ENCODE measurements at places on chromosomes 16 and 17.

GRCh38 chr17:44793885-44794842, 35.4 kb downstream of the ADAM11 start:
- DNase-seq, result peak; percentile 30

DNA sequence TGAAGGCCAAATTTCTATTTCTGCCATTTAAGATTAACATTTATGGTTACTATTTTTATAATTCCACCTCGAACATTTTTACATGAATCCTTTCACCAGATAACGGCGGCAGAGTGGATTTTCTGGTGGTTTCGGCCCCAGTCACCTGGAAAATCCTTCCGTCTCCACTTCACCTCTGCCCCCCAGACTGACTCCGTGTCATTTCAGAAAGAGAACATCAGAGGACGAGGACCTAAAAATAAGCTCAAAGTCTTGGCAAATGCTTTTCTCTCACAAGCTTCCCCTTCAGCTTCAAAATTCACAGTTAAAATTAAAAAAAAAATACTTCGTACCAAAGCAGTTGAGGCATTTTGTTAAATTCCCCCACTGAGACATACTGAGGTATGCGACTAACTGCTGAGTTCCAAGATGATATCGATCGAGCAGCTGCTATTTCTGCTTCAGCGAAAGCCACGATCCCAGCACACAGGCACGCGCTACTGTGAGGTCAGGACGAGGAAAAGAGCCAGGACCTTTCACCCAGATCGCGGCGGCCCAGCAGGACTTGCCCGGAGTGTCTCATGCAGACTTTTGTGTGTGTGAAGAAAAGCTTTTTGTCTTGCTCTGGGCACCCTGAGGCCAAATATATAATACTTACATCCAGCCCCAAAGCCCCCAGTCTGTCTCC, 36.8 kb downstream of the ASPA start:
- DNase-seq, result no peak

DNA sequence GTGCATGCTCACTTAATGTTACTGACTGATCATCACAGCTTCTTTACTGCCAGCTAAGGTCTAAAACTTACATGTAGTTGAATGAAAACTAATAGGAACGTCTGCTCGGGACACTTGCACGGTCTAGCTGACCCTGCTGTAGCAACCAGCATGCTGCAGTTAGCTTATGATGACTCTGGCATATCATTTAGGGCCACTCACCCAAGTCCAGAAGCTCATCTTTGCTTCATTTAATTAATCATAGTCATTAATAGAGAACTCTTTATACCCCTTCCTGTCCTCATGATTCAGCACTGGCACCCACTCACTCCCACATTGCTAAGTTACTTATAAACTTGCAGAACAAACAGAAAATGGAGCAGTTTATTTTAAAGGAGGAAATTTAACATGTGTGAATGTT, 136.3 kb downstream of the NLK start:
- DNase-seq, result no peak

DNA sequence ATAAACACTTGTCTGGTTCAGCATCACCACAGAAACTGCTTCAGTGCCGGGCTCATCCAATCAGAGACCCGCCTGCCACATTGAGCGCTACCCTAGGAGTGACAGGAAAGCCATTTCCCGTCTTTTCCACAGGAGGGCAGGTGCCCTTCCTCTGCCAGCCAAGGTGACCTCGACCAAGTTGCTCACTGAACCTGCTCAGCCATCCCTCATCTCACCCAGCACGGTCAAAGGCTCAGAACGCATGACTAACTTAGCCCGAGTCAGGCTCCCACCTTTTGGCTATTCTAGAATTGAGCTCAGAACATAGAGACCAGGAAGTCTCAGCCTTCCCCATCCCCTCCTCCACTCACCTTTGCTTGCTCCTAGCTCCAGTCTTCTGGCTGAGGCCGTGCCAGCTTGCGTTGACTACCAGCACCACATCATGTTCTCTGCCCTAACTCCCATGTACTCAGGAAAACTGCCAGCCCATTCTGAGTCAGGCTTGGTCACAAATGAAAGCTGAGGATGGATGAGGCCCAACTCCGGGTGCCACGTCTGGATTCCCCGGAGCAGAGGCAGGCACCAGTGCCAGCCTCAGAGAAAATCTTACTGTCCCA, 15.6 kb downstream of the MRPS23 start:
- DNase-seq, result no peak

- no peak for DNase-seq
Observed at GRCh38 chr17:46751425-46751824, 67.1 kb downstream of the WNT3 start.

DNA sequence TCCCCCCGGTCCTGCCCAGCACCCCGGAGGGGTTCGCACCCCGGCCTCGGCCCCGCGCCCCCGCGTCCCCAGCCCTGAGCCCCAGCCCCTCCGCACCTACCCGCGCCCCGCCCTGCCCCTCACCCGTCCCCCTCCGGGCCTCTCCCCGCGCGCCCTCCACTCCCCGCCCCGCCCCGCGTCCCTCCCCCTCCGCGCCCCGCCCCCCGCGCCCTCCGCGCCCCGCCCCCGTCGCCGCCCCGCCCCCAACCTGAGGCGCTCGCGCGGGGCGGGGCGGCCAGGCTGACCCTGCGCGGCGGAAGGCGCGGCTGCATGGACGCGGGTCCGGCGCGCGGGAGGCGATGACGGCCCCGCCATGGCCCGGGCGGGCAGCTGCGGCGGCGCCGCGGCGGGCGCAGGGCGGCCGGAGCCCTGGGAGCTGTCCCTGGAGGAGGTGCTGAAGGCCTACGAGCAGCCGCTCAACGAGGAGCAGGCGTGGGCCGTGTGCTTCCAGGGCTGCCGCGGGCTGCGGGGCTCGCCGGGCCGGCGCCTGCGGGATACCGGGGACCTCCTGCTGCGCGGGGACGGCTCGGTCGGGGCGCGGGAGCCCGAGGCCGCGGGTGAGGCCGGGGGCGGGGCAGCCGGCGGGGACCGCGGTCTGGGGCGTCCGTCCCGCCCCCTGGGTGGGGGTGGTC, at the start of gene SPIRE2:
Gene SPIRE2 (plus strand): TSS at position 277 of the 671 bp plus-strand sequence. CDS start 76 bp downstream, at position 353.
- peak; percentile 75 for DNase-seq

- no peak for DNase-seq
Observed at GRCh38 chr17:73157521-73157890, 7.3 kb upstream of the SSTR2 start.

DNA sequence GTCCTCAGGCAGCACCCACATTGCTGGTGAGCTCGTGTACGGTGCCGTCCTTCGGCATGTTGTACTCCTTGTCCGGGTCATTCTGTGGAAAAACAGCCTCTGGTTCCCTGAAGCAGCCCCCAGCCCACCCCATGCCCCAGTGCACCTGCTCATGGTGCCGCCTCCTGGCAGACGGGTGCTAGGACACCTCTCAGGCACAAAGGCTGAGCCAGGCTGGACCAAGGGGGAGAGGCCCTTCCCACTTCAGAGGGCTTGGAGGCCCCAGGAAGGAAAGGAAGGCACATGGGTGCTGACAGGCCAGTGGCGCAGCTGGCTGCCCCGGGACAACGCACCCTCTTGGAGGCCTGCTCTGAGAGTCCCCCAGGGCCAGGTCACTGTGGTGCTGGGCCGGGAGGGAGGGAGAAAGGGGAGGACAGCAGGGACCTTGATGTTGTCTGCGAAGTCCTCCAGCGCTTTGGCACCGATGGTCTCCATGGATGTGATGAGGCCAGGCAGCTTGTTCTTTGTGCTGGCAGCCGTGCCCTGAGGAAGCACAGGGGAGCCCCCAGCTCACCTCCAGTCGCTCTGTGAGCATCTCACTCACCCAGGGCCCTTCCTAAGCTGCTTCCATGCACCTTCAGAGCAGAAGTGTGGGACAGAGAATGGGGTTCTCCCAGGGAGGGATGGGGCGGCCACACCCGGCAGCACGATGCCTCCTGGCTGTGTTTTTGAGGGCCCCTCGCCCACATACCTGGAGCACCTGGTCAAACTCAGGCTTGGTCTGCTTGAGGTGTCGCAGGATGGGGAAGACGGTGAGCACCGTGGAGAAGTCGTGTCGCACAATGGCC, 9.3 kb downstream of the ZACN start:
- DNase-seq, result no peak

- DNase-seq, result no peak
Observed at GRCh38 chr16:71254832-71255525, 24.5 kb upstream of the HYDIN start.

DNA sequence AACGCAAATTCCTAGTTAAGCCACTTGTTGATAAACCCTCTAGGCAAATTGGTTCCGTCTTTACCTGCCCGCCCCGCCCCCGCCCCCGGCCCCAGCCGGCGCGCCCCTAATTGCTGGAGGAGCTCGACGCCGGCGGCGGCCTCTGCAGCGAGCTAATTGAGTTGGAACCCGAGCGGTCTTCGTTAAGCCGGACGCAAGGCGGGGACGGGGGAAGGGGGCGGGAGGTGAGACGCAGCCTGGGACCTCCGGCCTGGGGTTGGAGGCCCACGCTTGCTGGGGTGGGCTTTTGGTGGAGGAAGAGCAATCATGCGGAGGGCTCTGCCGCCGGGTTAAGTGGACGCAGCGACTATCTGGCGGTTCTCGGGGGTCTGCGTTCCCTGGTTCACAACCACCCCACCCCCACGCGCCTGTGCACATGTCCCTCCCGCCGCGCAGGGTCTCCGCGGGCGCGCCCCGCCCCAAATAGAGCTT, 12.7 kb upstream of the FOXF1 start:
- no peak for DNase-seq

- DNase-seq, result no peak
Observed at GRCh38 chr17:13001991-13002615, 15.7 kb downstream of the ELAC2 start.

- DNase-seq, result no peak
Observed at GRCh38 chr17:70053241-70054234, 21.5 kb upstream of the KCNJ16 start.

DNA sequence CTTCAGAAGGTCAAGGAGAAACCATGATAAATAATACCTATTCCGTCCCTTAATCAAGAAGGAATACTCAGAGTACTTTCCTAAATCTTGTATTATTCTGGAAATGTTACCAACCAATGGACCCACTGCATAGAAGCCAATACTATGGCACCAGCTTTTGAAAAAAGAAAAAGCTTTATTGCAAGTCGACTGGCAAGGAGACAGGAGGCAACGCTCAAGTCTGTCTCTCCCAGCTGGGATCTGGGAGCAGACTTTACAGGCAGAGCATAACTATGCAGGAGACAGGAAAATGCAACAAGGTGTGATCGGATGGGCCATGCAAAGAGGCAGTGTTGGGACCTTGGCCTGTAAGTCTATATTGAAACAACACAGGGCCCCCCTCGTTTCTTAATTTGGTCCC, 132.4 kb downstream of the CHD9NB start:
- DNase-seq, result no peak

- DNase-seq, result peak; percentile 78
Observed at GRCh38 chr16:85369741-85370528, 243.2 kb upstream of the GSE1 start.

DNA sequence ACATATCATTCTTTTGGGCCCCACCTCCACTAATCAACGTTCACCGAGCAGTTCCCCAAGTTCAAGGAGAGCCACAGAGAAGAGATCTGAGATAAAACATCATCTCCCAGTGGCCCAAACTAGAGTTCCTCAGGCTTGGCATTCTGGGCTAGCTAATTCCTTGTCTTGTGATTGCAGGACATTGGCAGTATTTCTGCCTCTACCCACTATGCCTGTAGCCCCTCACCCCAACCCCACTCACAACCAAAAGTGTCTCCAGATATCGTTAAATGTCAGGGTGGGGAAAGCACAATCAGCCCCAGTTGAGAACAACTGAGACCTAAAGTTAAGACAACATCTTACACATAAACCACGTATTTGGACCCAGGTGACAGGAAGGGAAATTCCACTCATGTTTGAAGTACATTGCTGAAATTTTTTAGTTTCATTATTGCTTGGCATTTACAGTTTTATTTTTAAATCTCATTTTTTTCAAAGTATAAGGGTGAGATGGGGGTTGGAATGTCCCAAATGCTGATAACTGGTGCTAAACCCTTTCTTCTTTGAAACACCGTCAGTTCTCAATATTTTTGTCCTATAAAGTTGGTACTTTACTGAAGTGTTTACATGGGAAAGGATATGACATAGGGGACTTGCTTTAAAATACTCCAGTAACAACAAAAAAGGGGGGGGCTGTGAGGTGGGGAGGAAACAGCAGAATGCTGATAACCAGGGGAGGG, 13.6 kb downstream of the ZC3H7A start:
- no peak for DNase-seq

GRCh38 chr17:17151541-17151940, 54.6 kb downstream of the PLD6 start:
- peak; percentile 83 for DNase-seq

DNA sequence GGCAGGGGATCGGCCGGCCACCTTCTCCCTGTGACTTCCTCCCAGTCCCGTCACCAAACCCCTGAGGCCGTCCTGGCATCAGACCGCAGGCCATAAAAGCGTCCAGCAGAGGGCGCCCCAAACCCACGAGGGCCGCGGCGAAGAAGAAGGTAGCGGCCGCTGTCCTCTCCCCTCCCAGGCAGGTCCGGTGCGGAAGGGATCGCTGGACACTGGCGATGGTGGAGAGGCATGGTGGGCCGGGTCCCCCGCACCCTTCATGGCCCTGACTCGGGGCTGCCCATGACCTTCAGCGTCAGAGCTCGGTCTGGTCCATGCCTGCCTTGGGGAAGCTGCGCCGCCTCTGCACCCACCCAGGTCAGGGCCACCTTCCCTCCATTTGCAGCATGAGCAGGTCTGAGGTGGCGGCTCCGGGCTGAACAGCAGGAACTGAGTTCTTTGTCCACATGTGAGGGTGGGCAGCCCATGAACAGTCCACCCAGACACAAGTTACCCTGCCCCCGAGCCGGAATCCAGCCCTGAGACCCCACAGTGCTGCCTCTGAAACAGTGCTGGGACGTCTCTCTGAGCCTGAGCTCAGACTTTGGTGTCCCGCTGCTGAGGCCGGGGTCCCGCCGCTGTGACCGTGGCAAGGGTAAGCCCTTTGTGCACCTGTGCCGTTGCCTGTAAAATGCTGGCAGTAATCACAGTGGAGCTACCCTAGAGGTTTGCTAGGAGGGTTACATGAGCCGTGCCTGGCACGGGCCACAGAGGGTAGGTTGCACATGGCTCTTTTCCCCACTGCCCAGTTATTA, 40.8 kb upstream of the CMIP start:
- DNase-seq, result peak; percentile 88

DNA sequence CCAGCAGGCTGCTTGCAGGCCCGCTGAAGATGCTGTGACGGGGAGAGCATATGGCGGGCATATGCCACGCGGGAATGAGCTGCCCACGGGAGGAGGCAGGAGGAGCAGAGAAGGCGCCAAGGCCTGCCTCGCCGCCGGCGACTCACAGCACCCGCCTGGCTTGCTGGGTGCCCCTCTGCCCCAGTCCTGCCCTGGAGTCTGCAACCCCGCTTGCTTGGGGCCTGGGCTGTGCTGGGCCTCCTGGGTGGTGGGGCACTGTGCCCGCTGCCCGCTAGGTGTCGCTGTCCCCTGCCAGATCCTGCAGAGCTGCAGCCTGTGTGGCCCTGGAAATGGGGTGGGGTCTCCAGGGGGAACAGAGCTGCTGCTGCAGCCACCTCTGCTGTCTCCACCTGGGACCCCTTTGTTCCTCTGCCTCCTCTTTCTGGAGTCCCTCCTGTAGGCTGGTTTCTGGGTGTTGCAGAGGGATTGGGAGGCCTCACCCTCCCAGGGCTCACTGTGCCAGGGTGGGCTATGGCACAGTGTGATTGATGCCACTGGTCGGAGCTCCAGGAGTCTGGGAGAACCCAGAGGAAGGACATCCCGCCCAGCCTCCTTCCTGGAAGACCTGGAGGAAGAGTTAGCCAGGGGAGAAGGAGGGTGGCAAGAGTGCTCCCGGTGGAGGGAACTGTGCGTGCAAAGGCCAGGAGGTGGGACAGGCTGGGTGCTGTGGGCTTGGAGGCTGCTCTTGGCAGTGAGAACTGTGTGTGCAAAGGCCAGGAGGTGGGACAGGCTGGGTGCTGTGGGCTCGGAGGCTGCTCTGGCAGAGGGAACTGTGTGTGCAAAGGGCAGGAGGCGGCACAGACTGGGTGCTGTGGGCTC, 141.0 kb upstream of the CIBAR2 start:
- DNase-seq, result no peak
